ENCODE measurements at places on chromosomes 3 and 15.

- DNase-seq = no peak
These were observed 184.5 kb downstream of the ATP8B4 start for GRCh38 chr15:49934487-49934886.

- DNase-seq = no peak
These were observed 48.0 kb upstream of the LPP start for GRCh38 chr3:188106006-188106405.

- DNase-seq = no peak
These were observed 16.7 kb downstream of the AP3S2 start for GRCh38 chr15:89877083-89877425.

DNA sequence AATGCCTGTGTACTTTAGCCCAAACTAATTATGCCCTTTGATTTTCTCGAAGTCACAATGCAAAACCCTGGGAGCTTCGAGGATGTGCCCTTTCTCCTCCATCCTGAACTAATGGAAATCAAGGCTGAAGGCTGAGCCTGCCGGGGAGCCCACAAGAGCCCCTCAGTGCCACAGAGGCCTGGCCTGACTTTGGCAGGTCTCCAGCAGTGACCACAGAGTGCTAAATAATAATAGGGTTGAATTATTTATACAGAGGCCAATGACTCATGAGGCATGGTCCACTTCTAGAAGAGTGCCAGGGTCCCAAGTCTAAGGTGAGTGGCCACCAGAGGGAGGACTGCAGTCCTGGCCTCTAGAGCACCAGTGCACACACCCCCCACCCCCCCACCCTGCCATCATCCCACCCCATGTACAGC is 19.1 kb upstream of the GLCE start:
- DNase-seq = no peak

- DNase-seq = no peak
These were observed 312.3 kb downstream of the SV2B start for GRCh38 chr15:91412138-91412928.

- no peak for DNase-seq
These were observed 346.0 kb downstream of the NLGN1 start for GRCh38 chr3:173743516-173743915.

GRCh38 chr15:64985366-64986033 is 4.2 kb downstream of the SPG21 start:
- no peak for DNase-seq

- no peak for DNase-seq
These were observed 19.4 kb downstream of the IDH3A start for GRCh38 chr15:78168608-78169007.

DNA sequence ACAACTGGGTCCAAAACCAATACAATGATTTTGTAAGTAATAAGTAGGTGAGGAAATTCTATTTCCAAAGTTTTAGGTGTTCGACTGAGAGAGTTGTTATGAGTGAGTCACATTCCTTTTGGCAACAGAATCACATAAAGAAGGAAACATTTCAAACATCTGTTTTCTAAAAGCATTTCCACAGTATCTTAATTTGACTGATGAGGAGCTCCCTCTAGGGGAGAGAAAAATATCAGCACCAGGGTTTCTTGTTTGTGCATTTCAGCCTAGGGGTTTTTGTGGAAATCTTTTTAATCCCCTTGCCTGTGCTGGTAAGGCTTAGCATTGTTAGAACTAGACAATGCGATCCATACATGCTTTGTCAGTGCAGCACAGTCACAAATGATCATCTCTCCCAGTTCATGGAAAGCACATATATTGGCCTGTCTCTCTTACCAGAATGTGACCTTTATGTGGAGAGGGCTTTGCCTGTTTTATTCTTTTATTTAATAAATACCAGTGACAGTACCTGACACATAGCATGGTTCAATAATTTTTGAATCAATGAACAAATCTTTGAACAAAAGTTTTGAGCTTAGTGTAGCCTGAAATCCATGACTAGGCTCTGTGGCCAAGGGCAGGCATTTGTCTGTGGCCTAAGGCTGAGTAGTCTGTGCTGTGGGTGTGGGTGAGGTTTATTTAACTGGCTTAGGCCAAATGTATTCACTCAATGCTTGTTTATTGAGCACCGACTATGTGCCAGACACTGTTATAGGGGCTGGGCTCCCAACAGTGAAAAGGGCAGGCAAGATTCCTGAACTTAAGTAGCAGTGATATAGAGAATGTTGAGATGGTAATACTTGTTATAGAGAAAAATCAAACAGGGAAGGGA is 21.1 kb upstream of the IQCF6 start:
- no peak for DNase-seq

- no peak for DNase-seq
These were observed 59.1 kb downstream of the TBC1D2B start for GRCh38 chr15:78018445-78018844.

GRCh38 chr15:79930516-79930915 is 33.7 kb upstream of the MTHFS start:
- DNase-seq = no peak

GRCh38 chr3:127629467-127630403 is 750 bp downstream of the PODXL2 start:
- peak; percentile 16 for DNase-seq

- DNase-seq = no peak
These were observed 105.0 kb upstream of the ICE2 start for GRCh38 chr15:60583946-60584345.

DNA sequence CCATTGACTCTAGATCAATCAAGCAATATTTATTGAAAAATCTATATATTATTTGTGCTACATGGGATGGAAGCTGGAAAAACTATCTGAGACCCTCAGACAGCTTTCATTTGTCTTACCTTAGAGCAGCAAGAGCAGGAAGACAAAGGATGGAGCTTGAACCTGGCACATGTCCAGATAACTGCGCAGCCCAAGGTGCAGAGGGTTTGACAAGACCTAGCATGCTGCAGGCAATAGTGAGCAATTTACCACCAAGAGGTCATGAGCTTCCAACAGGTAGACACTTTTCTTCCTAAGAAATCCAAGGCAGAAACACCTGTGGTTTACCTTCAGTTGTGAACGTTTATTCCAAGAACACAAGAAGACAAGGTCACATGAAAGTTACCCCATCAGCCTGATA is 214.7 kb upstream of the NECTIN3 start:
- no peak for DNase-seq

DNA sequence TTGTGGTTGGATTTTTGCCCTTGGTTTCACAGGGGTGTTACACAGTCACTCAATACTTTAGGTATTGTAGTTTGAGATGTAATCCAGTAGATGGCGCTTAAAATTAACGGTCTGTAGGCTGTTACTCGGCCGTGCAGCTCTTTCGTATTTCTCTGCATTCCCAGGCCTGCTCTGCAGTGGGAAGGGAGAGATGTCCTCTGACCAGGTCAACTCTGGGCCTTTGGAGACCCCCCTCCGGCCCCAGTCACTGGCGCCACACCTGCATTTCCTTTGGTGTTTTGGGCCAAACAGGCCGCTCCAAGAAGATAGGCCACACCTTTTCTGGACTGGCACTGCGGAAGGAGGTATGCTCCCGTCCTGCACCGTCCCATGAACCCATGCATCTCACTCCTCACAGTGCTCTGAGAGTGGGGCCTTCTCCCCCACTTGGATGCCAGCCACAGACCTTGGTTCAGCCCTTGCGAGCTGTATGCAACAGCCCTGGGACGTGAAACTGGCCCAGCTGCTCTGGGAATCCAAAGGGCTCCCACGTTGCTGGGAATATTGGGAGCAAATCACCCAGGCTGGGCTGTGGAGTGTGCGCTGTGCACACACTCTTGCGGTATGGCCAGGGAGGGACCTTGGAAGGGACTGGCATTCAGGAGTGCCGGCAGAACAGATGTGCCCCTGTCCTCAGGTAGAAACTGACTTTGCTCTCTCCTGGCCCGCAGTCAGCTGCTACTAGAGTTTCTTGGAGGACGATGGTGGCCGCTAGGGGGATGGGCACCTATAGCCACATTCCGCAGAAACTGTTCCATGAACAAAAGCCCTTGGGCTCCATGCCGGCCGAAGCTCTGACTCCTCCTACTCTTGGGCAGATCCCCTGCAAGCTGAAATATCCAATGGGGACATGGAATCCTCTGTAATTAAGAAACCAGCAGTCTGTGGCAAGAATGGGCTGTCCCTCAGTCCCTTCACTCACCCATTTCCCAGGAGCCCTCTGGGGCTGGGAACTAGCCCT is 410.5 kb upstream of the CADM2 start:
- DNase-seq = no peak

DNA sequence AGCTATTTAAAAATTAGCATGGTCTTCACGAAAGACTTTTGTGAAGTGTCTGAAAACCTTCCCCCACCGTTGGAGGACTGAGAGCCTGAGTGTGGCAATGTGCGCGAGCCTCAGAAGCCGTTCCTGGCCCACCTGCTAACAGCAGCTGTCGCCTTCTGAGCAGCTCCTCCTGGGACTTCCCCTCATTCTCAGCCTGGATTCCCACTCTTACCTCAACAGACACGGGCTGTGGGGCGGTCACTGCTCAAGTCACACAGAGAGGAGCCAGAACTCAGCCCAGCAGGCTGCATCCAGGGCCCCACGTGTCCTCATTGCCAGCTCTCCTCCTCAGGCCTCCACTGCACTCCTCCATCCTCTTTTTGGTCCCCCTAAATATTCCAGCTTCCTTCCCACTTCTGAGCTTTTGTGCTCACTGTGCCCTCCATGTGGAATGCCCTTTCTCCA is 7.8 kb downstream of the DNASE1L3 start:
- DNase-seq = no peak

- no peak for DNase-seq
These were observed 88.2 kb downstream of the CPN2 start for GRCh38 chr3:194262925-194263305.

DNA sequence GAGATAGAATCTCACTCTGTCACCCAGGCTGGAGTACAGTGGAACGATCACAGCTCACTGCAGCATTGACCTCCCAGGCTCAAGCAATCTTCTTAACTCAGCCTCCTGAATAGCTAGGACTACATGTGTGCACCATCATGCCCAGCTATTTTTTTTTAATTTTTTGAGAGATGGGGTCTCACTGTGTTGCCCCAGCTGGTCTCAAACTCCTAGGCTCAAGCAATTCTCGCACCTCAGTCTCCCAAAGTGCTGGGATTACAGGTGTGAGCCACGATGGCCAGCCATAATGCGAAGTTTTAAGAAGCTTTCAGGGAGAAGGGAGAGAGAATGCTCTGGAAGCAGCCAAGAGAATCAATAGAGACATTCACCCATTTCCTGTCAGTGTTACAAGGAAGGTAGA is 42.7 kb downstream of the PRKAR2A start:
- DNase-seq = no peak

DNA sequence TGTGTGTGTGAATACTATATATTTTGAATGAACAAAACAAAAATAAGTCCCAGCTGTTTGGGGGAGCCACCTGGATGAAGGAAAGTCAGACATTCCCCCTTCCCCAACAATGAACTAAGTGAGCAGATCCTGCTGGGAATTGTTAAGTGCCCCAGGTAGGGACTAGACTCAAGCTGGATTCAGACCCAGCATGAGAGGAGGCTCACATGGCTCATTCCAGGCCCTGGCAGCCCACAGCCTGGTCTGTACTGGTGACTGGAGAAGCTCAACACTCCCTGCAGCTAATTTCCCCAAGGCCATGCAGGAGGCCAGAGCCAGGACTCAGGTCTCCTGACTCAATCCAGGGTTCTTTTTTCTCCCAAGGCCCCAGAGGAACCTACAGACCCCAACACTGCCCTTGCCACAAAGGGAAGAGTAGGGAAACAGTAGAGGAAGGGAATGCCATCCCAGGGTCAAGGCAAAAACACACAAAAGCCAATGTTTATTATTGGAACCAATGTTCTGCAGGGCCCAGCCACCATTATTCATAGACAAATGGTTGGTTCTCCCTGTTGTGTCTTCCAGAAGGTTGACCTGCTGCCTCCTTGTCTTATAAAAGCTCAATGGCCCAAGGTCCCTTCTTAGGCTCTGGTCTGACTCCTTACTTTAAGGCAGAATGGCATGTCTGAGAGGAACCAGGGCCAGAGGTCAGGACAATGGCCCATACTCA is 9.5 kb downstream of the IGDCC4 start:
- no peak for DNase-seq

GRCh38 chr3:144662729-144663128 is 691.1 kb downstream of the DIPK2A start:
- no peak for DNase-seq

DNA sequence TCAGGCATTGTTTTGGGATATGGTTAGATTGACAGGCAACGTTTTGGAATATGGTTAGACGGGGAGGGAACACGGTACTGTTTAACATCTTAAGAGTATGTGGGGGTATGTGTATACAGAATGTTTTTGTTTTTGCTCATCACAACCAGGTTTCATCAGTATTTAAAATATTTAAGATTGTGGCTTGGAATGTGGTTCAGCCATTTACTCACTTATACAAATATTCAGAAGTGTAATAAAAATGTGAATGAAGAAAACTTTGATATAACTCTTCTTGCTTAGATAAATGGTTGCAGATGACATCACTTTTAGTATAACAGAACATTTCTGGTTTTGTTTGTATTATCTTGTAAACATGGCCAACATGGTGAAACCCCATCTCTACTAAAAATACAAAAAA is 3.9 kb upstream of the PAK2 start:
- no peak for DNase-seq

GRCh38 chr3:186815435-186815834 is 9.2 kb upstream of the RFC4 start:
- DNase-seq = no peak

- no peak for DNase-seq
These were observed 63.1 kb downstream of the CDC25A start for GRCh38 chr3:48125013-48125705.

DNA sequence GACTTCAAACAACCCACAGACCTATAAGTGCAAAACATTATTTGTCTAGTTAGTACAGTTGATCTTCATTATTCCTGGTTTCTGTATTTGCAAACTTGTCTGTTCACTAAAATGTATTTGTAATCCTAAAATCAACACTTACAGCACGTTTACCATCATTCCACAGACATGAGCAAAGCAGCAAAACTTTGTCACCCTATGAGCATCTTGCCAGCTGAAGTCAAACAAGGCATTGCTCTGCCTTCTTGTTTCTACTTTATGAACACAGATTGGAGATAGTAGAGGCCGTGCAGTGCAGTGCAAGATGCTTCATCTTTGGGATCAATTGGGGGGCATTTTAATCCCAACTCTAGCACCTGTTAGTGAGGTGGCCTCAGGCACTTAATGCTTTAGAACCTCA is 202.1 kb downstream of the NLGN1 start:
- DNase-seq = no peak

DNA sequence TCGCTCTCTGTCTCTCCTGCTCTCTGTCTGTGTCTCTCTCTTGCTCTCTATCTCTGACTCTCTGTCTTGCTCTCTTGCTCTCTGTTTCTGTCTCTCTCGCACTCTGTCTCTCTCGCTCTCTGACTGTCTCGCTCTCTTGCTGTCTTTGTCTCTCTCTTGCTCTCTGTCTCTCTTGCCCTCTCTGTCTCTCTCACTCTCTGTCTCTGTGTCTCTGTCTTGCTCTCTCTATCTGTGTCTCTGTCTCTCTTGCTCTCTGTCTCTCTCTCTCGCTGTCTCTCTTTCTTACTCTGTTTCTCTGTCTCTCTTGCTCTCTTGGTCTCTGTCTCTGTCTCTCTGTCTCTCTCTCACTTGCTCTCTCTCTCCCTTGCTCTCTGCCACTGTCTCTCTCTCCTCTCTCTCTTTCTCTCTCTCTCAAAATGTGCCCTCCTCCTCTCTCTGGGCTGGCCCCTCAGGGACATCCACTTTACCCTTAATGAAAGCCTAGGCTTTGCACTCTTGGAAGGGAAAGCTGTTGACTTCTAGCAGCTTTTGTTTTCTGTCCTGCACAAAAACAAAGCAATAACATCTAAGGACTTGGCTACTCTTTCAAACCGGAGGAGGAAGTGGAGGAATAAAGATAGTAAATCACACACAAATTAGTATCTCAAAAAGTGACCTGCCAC is 73.9 kb upstream of the NR2E3 start:
- DNase-seq = no peak

GRCh38 chr3:188059351-188059750 is 94.6 kb upstream of the LPP start:
- no peak for DNase-seq
